GM12878 (cell line): ENCODE measurements at places on chromosomes 7 and 10.

- DNase-seq: no peak
Measured at GRCh38 chr10:132845780-132846595, 60.0 kb upstream of the NKX6-2 start.

GRCh38 chr7:30997316-30997715 is 33.6 kb downstream of the GHRHR start:
- DNase-seq: no peak

DNA sequence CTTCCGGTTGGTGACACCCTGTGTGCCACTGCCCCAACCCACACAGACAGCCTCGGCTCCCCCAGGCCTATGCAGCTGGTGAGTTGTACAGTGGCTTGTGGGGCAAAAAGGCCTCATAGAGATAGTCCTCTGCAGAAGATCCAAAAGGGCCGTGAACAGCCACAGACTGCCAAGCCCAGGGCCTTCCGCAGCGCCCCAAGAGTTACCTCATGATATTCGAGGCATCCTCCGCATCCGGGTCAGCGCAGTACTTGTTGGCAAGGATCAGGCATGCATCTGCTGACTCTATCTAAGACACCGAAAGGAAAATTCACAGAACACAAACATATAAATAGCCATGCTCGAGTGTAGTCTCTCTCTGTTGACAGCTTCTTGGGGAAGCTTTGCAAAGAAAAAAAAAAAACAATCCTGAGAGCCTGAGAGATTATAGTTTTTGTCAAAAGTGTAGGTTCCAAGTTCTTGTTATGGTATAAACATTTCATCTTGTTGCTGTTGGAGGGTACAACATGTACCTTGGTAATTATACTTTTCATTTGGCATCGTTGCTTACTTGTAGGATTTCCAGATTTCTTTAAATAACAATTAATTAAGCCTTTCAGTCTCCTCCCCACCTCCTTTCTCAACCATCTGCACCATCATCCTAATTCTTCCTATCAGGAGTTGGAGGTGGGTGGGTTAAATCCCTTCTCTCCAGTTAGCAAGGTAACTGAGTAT is 553.0 kb downstream of the KCNMA1 start:
- DNase-seq: no peak

GRCh38 chr10:33279276-33279675 is 55.2 kb downstream of the NRP1 start:
- DNase-seq: no peak

DNA sequence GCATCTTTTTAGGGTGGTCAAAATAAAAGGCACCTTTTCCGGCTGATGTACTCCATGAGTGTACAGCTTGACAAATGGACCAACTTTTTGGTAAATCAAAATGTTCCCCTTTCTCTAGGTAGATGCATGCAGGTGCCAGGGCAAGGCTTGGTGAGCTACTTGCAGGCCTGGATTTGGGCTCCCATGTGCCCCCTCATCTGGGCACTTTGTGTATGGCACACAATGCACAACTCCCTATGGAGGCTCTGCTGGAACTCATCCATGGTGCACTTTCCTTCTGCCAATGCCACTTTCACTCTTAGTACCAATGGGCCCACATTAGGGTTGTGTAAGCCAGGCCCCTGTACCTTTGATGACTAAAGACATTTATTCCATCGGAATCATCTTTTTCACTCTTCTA is 300.8 kb downstream of the SDHAF3 start:
- DNase-seq: no peak

- DNase-seq: no peak
Measured at GRCh38 chr7:140122965-140123364, 53.8 kb downstream of the KDM7A start.

- DNase-seq: no peak
Measured at GRCh38 chr7:34104992-34105391, 199.7 kb downstream of the BMPER start.

DNA sequence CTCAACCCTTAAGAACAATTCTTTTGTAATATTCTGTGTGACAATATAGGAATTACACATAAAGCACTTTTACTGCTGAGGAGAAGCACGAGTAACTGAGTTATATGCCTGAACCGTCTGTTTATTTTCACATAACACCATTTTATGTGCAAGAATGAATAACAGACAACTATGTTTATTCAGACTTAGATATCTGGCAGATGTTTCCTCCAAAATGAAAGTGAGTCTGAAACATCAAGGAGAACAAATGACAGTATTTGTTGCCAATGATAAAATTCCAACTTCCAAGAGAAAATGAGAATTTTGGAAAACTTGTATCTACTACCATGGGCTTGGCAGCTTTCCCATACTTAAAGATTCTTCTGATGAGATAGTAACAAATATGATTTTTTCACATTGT is 51.4 kb downstream of the DNMBP start:
- no peak for DNase-seq

GRCh38 chr10:94608559-94608958 is 63.0 kb downstream of the HELLS start:
- no peak for DNase-seq

- DNase-seq: no peak
Measured at GRCh38 chr7:90251304-90251635, 6.3 kb downstream of the CFAP69 start.

DNA sequence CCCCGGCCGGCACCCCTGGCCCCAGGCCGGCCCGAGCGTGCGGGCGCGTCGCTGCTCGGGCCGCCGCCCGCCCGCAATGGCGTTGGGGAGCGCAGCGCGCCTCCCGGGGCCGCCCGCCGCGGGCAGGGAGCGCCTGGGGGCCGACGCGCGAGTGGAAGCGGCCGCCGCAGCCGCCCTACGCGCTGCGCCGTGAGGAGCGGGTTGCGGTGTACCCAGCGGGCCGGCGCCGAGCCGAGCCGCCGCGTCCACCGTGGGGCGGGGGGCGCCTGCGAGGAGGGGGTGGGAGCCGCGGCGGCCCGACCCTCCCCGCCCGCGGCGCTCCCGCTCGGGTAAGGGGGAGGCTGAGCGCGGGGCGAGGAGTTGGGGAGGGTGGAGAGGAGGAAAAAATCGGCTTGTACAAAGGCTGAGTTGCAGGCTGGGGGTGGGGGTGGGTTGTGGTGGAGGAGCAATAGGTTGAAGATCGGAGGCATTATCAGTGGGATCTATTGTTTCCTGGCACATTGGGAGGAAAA is 473 bp downstream of the PPP1R9A start:
- DNase-seq: no peak

- DNase-seq: no peak
Measured at GRCh38 chr10:29618341-29619171, 16.2 kb downstream of the SVIL start.

GRCh38 chr7:22074897-22075296 is 129.2 kb upstream of the CDCA7L start:
- no peak for DNase-seq

GRCh38 chr10:122248356-122249302 is 22.5 kb upstream of the BTBD16 start:
- DNase-seq: no peak

- no peak for DNase-seq
Measured at GRCh38 chr7:105578496-105578895, 2.8 kb downstream of the EFCAB10 start.

DNA sequence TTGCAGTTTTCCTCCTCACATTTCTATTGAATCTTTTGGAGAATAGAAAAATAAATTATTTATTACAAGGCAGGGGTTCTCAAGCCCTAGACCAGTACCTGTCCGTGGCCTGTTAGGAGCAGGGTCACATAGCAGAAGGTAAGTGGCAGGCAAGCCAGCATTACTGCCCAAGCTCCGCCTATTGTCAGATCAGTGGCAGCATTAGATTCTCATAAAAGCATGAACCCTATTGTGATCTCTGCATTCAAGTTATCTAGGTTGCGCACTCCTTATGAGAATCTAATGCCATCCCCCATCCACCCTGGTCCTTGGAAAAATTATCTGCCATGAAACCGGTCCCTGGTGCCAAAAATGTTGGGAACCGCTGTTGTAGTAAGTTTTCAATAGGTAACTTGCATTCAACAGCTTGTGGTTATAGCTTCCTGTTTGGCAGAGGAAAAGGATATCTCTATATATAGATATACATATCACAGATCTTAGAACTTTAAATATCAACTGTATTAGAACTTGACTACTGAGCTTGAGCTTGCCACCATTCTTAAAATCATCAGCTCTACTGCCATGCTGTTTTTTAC is 165.1 kb downstream of the AHR start:
- DNase-seq: no peak

- no peak for DNase-seq
Measured at GRCh38 chr10:124699471-124700292, 44.5 kb downstream of the FAM53B start.

DNA sequence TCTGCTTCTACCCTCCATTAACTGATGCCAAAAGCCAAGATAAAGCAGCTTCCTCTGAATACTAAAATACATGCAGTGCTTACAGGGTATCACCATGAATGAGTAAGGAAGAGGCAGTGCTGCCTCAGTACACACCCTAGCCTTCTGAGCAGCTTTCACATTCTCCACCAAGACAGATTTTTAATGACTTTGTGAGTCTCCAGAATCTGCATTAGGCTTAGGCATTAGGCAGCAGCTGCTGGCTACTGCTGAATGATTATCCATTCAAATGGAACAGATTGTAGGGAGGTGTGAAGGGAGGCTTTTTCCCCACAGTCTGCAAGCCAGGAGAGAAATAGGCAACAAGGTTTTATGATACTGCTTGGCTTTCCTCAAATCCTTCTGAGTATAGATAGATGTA is 1226.7 kb upstream of the LRRN3 start:
- DNase-seq: no peak

DNA sequence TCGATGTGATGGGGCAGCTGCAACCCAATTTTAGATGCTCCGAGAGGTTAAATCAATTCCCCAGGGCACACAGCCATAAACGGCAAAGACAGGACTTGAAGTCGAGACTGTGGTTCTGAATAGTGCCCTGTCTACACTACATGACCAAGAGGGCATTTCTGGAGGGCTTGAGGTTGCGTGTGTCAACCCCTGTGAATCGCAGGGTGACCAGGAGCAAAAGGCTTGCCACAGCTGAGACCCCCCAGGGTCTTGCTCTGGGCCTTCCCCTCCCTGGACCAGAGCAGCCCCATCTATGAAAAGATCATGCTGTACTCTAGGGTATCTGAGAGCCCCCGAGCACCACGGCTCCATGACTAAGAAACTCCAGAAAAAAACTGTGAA is 26.8 kb upstream of the RASGEF1A start:
- no peak for DNase-seq

DNA sequence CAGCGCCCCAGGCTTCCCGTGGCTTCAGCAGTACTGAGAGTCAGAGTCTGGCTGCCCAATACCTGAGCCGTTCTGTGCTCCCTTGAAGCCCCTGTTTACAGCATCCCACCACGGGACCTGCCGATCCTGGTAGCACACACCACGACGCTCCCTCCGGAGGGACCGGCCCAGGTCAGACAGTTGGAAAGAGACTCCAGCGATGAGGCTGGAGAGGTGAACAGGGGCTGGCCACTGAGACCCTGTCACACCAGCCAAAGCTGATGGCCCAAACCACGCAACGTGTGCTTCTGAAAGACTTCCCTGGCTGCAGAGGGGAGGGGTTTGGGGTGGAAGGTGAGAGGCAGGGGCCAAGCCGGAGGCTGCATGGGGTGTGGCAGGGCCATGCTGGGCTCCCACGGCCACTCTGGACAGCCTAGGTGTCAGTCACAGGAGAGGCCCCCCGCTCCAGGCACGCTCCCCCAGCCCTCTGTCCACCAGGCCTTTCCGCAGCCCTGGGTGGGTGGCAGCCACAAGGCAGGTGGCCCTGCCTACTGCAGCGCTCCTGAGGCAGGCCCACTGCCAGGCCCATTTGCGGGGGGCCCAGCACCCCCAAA is 140.2 kb upstream of the CHST15 start:
- no peak for DNase-seq

DNA sequence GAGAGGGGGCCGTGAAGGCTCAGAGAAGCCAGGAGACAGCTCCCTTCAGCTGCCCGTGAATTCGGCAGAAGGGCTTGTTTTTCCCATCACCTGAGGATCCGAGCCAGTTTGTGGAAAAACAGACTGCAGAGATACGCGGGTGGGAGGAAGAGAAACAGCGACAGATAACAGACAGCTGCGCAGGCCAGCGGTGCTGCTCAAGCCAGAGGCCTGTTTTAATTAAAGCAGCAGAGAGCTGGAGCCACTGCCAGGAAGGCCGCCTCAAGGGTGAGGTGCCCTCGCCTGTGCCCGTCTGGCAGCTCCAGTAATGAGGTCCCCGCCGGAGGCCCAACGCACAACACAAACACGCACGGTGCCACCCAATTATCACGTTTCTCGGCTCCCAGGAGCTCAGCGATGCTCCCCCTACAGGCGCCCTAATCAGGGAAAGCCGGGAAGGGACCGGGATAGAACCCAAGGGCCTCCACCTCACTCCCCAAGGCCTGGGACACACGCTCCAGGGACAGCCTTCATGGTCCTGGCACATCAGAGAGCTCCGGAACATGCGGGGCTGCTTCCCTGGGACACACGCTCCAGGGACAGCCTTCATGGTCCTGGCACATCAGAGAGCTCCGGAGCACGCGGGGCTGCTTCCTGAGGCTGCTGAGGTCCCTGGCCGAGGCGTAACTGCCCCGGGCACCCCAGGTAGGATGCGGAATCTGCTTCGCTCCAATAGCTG is 60.6 kb upstream of the DNAAF5 start:
- DNase-seq: no peak

GRCh38 chr7:106823631-106824030 is 41.5 kb upstream of the PIK3CG start:
- no peak for DNase-seq

DNA sequence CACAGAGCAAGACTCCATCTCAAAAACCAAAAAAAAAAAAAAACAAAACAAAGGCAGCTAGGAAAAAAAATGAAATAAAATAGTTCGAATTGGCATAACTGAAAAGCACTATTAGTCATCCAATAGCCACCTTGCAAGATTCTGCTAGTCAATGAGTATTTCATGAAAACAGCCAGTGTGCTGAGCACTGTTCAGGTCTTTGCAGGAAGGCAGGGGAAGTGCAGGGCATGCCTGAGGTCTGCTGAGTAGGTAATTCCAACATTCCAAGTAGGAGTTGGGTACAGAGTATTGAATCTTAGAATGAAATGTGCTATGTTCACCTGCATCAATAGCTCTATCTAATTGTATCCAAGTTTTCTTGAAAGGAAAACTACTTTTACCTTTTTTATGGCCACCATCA is 22.9 kb downstream of the ABRAXAS2 start:
- no peak for DNase-seq

GRCh38 chr7:141359262-141359661 is 191.9 kb upstream of the AGK start:
- no peak for DNase-seq

DNA sequence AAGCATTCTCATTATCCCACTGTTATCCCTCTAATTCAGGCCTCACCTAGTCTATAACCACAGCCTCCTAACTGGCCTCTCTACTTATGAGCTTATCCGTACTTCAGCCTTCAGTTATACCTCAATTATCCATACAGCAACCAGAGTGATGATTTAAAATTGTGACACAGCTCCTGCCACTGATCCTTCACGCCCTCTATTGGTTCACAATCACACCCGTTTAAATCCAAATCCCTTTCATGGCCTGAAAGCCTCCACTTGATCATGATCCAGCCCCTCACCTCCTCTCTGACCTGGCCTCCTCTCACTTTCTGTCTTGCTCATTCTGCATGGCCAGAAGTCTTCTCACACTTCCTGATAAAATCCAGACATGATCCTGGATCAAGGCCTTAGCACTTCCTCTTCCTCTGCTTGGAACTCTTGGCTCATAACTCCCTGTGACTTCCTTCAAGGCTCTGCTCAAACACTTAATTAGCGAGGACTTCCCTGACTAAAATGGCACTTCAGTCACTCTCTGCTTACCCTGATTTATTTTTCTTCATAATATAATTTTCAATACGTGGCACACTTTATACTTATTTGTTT is 19.0 kb upstream of the TMEM26 start:
- no peak for DNase-seq

GRCh38 chr10:76576276-76576962 is 1061.2 kb downstream of the KCNMA1 start:
- no peak for DNase-seq
